ENCODE measurements at places on chromosomes 5 and 9. TPM values are rescaled to one million over a fixed set of nuclear protein-coding genes. Genes with fewer than 3 reads are reported as not detected.
A peak's percentile ranks its signal among the peaks of the same experiment; 100 is the strongest.

GRCh38 chr9:127158786-127159324, 36.4 kb upstream of the ANGPTL2 start:
- DNase-seq: no peak

GRCh38 chr5:16866273-16866672, 69.8 kb downstream of the MYO10 start:
- no peak for DNase-seq

- no peak for DNase-seq
These were observed 1.9 kb upstream of the MEGF10 start for GRCh38 chr5:127288676-127289075.

The CTNND2 gene
- not detected for total RNA-seq

The SLC46A2 gene
- total RNA-seq: not detected

DNA sequence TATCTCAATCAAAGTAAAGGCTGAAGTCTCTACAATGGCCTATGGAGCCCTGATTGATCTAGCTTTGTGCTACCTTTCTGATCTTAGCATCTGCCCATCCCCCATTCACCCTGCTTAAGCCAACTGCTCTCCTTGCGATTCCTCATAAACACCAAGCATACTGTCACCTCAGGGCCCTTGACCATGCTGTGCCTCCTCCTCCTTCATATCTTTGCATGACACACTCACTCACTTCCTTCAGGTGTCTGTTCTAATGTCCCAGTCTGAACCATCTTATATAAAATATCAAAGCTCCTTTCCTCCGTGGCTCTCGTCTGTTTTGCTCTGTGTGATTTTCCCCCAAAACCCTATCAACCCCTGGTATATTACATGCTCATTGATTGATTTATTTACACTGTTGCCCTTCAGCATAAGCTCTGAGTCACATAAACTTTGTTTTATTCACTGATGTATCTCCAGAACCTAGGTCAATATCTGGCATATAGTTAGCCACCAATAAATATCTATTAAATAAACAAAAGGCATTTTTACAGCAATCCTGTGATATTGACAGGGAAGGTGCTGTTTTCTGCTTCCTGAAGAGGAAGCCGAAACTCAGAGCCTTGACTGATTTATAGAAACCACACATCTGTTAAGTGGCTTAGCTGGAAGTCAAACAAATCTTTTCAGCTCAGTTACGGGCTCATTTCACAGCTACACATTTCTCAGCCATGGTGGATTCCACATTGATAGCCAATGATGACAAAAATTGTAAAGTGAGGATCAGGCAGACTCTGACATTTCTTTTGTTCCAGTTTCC, 103.6 kb downstream of the BOD1 start:
- no peak for DNase-seq

DNA sequence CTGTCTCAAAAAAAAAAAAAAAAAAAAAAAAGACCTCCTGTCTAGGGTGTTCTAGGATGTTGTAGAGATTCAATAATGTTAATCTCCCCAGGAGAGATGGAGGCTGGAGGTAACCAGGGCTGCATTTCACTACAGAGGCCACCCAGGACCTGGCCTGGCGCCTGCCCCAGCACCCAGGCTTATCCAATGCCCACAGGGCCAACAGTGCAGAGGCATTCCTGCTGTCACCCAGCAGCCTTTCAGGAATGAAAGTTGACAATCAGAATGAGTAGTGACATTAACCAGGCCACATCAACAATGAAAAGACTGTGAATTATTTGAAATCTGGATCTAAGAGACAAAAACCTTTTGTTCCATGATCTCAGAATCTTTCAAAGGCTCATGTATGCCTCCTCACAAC, 36.2 kb upstream of the GABRP start:
- DNase-seq: no peak

The FAM78A gene
- 1.7 TPM for total RNA-seq

DNA sequence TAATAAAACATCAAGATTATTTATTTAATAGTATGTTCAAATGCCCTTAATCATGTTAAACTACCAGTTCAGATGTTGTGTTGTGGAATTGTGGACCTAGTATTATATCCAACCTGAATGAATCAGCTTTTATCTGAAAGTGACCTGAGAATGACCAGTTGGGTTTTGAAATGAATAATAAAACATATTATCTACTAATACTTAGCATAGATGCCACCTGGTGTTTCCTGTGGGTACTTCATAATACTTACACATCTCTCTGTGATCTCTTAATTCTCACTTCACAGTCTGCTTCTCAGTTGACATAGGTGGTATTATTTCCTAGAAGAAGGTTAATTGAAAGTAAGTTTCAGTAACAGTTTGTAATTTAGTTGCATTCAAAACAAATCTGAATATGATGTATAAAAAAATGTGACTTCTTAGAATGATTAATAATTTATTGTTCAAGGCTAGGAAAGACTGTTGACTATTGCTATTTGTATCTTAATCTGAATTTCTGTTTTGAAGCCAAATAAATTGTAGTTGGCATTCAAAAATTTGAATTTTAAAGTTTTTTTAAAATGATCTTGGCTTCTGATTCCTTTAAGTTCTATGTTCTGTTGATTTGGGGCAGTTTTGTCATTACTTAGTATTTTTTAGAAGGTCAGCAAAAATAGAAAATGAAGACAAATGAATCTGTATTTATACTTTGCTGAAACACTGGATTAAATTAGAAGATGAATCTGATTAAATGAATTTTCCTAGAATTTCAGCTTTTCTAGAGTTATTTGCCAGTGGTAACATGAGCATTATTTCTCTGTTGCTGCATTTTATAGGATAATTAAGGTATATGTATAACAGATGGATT, 48.2 kb downstream of the KIF2A start:
- peak; percentile 52 for DNase-seq

DNA sequence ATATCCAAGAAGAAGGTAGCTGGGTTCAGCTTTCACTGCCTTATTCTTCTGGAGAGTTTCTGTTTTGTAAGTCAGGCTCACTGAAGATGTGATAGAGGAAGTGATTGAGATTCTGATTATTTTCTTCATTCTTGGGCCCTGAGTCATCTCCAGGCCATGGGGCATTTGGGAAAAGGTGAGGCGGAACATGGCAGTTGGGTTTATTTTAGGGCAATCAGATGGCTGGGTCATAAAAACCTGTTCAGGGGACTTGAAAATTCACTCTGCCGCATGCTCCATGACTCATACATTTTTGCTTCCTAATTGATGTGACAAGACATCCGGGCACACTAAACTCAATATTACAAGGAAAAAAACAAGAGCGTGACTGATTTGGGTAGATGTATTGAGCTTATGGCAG, 265.7 kb upstream of the KLF4 start:
- peak; percentile 84 for DNase-seq

DNA sequence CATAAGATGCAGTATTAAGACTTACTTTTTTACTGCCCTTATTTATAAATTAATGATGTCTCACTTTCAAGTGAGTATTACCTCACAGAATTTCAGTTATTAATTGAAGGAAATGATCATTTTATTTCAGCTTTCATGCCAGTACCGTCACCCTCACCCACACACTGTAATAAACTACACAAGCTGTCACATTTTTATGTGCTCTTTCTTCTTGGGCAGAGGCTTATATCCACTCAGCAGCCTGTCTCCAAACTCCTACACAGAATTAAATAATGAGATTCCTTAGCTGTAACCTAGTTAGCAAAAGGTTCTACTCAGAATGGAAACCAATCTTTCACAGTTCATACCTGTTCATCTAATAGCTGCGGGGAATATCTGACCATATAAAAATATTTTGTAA, 1915.8 kb upstream of the CDH6 start:
- DNase-seq: no peak

DNA sequence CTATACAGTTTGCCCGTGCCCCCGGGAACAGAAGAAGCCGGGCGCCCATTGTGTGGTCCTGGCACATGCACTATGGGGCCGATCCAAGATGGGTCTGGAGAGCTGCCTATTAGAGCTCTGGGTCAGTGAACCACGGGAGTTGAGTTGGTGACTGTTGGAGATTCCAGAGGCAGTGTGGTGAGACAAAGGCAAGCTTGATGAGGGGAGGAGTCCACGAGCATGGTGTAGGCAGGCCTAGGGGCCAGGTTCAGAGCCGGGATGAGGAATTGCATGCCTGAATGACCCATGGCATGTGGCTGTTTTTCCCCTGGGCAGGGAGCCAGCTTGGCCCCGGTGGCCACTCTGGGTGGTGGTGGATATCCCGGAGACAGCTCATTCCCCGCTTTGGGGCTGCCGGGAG, 84.4 kb upstream of the STC2 start:
- DNase-seq: peak; percentile 23

GRCh38 chr9:93031629-93032430, 26.7 kb upstream of the SUSD3 start:
- DNase-seq: no peak

The COL15A1 gene
- 3.4 TPM for total RNA-seq

GRCh38 chr5:73644385-73644963, 18.5 kb downstream of the ARHGEF28 start:
- no peak for DNase-seq

GRCh38 chr5:111126896-111127295, 34.7 kb downstream of the WDR36 start:
- no peak for DNase-seq

- DNase-seq: no peak
These were observed 30.6 kb downstream of the SYK start for GRCh38 chr9:90832261-90832660.

GRCh38 chr9:73077625-73078030, 74.0 kb upstream of the ANXA1 start:
- no peak for DNase-seq

DNA sequence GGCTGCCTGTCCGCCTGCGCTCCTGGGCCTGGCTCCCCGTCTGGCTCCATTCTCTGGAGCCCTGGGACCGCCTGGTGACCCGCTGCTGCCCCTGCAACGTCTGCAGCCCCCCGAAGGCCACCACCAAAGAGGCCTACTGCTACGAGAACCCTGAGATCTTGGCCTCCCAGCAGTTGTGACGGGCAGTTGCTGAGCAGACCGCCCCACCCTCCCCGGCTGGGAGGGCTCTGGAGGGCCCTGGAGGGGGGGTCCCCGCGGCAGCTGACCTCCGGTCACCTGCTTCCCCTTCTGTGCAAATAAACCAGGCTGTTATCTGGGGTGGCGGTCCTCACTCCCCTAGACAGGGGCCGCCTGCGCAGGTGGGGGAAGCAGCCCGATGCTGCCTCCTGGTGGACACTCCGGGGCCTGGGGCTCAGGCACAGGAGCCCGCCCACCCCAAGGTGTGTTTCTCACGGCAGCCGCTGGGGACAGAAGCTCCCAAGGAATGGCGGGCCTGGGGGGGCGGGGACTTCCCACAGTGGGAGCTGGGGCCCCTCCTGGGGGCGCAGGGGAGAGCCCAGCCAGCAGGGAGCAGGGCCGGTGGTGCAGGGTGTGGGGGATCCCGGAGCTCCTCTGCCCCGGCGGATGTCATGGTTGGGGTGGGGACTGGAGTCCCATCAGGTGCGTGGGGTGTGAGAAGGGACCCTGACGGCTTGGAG, 4.7 kb upstream of the TUBB4B start:
- DNase-seq: peak; percentile 63

The AK8 gene
- total RNA-seq: 0.13 TPM

DNA sequence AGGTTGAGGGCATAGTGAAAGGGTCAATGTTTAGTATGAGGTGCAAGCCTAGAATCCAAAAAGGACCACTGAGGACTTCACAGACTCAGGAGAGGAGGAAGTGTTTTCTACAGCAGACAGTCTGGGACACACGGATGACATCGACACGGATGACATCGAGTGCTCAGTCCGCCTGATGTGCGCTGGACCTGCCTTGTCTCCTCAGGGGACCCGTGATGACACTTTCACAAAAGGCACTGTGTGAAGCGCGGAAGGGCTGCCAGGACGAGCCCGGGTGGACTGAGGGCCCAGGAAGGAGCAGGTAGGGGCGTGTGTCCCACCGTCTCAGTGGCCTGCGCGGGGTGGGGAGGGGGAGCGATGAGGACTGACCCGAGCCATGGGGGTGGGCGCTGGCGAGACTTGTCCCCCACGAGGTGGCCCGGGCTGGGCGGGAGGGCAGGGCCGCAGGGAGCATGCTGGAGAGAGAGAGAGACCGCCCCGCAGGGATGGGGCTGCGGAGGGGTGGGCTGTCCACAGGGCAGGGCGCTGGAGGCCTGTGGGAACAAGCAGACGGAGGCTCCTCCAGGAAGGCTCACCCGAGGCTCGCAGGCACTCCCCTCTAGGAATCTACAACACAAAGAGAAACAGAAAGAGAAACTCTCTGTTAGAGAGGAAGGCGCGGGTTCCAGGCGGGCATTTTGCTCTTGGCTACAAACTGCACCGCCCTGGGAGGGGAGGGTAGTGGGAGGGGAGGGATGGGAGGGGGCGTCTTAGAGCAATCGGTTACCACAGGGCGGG, 54.9 kb downstream of the USP20 start:
- no peak for DNase-seq

DNA sequence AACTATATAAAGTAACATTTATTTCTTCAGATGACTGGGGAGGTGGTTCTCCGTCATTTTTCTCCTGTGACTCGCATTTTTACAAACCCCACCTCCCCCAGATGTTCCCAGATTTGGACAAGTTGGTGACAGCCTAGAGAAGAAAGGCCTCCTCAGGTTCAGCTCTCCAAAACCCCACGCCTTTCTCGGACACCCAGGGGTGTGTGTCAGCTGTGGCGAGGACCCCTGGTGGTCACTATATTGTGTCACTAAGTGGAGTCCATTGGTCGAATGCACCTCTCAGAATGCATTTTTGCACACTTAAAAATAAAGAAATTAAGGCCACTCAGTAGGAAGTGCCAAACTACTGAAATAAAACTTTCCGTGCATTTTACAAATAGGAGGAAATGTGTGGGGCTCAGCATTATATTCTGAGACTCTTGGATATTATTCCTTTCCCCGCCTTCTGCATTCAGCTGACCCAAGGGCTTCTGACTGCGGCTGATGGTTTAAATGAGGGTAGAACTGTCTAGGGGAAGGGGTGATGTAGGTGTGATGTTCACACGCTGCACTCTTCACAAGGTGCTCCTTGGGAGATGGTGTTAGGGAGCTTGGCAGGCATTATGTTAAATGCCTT, 47.6 kb downstream of the ACO1 start:
- peak; percentile 56 for DNase-seq

DNA sequence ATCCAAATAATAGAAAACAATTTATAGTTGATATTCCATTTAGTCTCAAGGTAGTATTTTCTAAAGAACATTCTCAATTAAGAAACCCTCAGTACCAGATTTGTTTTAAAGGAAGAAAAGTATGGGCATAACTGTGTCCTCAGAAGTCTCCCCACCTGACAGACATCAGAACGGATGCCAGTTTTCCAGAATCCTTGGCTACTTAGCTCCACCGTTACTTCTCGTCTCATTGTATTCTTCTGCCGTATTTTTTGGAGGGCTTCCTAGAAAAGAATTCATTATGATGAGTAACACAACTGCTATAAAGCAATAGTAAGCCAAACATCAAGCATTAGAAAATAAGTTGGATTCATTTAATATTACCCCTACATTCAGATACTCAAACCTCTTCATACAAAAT, 67.8 kb downstream of the DROSHA start:
- no peak for DNase-seq
